ENCODE measurements at places on chromosomes 2 and 18.

DNA sequence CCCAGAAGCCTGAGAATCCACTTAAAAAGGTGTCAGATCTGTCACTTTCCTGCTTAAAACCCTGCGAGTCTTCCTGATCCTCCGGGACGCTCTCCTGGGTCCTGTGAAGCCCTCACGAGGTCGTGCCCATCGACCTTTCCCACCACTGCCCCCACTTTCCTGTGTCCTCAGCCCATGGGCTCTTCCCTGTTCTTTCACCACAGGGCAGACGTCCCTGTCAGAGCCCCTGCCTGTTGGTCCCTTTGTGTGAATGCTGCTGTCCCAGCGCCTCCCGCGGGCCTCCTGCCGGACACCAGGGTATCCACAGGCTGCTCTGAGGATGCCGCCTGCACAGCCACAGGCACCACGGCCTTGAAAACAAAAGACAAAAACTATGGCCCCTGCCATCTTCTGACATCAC, 125.6 kb downstream of the TMEM18 start:
- DNase-seq: no peak

DNA sequence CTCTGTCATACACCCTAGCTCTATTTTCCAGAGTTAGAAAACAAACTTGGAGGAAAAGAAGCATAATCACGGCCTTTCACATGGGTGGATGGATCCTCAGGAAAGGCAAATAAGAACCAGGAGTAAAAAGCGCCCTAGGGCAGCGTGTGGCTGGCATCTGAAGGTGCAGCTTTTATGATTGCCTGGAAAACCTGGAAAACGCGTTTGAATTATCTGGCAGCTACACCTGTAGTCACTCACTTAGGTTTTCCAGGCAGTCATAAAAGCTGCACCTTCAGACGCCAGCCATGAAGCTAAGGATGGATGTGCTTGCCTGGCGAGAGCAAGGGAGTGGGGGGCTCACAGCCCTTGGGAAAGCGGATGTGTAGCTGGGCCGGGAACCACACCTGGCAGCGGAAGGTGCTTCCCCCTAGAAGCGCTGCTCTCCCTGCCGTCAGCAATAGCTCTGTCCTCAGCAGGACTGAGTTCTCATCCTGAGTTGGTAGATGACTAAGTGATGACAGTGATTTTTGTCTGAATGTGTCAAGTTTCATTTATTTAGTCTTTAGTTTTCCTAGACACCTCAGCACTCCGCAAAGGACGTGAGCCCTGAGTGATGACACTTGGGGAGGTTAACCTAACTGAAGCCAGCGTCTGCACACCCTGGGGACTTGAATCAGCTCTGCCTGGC, 82.0 kb downstream of the DCDC2C start:
- DNase-seq: no peak

- no peak for DNase-seq
These were observed 29.9 kb downstream of the CREG2 start for GRCh38 chr2:101357376-101357775.

GRCh38 chr2:42875880-42876279, 83.5 kb upstream of the HAAO start:
- no peak for DNase-seq

DNA sequence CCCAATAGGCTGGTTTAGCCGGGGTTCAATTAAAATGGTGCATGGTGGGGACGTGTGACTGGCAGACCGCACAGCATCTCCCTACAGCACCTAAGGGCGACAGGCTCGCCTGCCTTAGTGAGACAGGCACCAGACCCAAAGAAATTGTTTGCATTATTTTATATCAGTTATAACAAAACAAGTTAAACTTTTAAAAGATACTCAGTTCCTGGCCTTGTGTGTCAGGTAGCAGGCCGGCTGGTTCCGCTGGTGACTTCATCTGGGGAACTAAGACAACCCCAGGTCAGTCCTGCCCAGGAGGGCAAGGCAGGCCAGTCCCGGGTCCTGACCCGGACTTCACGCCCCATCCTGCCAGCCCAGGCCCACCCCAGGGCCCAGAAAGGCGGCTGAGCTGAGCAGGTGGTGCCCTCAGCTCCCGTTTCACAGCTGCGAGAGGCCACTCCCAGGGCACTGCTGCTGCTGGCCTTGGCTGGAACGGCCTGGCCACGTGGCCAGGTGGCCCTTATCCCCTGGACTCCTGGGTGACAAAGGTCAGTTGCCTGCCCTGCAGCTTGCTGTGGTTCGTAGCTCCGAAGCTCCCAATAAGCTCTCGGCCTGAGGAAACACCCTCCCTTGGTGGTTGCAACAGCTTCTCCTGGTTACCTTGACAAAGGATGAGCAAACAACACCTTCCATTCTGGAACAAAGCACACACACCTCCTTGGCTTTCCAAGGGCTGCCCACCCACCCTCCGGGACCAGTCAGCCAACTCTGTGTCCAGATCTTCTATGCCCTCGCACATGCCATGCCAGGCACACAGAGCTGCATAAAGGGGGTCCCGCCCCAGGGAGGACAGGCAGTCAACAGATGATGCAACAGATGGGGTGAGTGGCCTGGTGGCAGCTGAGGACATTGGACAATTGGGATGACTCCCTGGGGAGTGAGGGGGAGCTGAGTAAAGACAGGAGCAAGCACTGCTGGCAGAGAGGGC, 11.3 kb upstream of the AGXT start:
- DNase-seq: no peak

GRCh38 chr2:28674062-28674712, 77.4 kb upstream of the PPP1CB start:
- DNase-seq: peak; percentile 50

GRCh38 chr2:159349674-159350299, 63.3 kb upstream of the WDSUB1 start:
- DNase-seq: no peak

- DNase-seq: no peak
These were observed 265.3 kb upstream of the PKDCC start for GRCh38 chr2:41782306-41783158.

- no peak for DNase-seq
These were observed 150.3 kb upstream of the ST6GAL2 start for GRCh38 chr2:107036293-107036692.

DNA sequence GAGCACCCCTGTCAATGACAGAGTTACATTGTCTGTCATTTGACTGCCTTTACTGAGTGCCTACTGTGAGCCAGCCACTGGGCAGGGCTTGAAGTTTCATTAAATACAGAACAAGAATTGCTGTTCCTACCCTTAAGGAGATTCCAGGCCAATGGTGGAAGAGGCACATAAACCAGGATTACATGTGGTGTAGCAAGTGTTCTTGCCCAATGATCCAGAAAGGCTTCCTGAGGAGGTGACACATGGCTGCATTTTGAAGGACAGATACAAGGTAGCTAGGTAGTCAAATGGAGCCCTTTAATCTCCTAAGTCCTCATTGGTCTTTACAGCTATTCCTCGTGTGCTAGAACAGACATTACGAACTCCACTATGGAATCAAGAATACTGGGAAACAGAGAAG, 312.7 kb downstream of the ETAA1 start:
- DNase-seq: no peak

DNA sequence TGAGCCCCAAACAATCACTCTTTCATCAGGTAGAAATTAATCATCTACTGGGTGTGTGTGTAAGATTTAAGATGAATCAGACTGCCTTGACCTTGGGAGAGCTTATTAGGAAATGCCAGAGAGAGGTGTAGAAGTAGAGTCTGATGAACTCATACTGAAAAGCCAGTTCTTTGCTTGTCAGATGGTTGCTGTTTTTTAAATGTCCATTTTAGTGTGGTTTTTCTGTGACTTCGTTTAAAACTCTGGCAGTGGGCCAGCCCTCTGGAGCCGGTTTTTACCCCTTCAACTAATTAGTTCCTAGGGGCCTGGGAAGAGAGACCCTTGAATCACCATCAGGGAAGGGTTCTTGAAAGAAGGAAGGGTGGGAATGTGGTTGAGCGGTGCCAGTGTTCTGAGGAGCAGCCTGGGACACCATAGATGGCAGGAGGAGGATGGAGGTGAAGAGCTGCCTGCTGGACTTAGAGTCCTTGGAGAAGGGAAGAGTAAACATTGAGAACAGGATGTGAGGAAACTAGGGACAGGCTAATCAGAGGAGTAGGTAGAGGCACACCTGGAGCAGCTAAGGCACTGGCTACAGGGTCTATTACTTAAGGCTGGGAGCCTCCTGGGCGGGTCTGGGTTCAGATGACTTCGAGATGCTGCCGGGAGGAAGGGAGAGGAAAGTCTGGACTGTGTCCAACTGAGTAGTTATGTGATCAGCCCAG, 66.1 kb downstream of the LRRFIP1 start:
- no peak for DNase-seq

GRCh38 chr2:137930146-137930545, 34.1 kb upstream of the HNMT start:
- no peak for DNase-seq

GRCh38 chr18:36711813-36712444, 116.9 kb downstream of the TPGS2 start:
- peak; percentile 62 for DNase-seq

- no peak for DNase-seq
These were observed 78.1 kb downstream of the MYCN start for GRCh38 chr2:16018277-16019059.

DNA sequence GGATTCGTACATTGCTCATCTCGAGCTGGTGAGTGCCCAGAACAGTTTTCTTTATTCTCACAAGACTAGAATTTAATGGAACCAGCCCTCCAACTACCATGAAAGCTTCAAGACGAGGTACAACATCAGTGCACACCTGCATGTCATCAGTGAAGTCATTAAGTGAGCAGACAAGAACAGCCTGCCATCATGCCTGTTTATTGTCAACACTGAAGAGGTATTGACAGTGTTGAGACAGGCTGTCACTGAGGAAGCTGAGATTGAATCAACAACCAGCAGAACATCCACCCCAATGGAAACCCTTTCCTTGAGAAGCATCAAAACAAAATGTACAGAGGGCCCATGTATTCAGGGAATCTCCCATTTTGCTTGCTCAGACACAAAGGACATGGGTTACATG, 148.0 kb upstream of the TCF4 start:
- DNase-seq: no peak

DNA sequence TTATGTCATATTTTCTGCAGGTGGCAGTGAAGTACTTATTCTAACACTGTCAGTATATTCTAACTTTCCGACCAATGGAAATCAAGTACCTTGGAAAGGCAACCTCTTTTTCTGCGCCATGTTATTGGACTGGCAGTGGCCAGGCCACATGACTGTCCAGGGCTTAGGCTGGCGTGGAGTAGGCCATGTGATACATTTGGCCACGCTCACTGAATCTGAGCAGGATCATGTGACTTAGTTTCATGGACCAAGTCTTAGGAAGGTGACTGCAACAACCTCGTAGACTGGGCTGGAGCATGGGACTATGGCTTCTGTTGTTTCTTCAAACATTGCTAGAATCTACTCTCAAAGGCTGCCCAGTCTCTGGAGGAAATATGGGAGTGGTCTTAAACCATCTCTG, 60.4 kb upstream of the HAAO start:
- no peak for DNase-seq

GRCh38 chr18:76398896-76399612, 96.0 kb downstream of the ZNF516 start:
- DNase-seq: peak; percentile 42

GRCh38 chr18:79517341-79517740, 121.6 kb downstream of the NFATC1 start:
- DNase-seq: no peak

DNA sequence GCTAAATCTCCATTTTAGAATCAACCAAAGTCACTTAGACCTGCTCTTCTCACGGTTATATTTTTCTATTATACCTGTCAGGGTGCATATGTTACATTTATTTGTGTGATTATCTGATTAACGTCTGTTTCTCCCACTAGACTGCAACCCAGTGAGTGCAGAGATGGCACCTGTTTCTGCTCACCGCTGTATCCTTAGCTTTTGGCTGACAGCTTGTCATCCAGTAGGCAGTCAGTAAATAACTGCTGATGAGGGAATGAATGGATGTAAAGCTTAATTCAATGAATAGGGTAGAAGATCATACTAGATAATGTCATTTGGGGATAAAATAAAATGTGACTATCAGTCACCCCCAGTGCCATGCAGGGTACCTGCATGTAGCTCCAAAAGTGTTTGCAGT, 6.9 kb upstream of the CHRNA1 start:
- no peak for DNase-seq

DNA sequence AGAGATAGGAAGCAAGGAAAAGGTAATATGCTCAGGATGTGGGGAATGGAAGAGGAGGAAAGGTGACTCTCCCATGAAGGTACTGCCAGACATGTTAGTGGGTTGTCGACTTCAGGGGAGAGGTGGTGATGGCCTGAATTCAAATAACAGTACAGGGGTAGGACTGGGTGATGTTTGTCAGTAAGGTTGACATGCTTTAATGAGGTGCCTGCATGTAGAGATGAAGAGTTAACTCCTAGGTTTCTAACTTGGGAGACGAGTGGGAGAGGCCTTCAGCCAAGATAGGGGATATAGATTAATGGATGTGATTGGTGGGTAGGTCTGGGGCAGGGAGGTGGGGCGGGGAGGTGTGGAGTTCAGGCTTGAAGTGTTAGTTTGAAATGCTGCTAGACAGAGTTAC, 2.6 kb downstream of the NAPG start:
- no peak for DNase-seq

DNA sequence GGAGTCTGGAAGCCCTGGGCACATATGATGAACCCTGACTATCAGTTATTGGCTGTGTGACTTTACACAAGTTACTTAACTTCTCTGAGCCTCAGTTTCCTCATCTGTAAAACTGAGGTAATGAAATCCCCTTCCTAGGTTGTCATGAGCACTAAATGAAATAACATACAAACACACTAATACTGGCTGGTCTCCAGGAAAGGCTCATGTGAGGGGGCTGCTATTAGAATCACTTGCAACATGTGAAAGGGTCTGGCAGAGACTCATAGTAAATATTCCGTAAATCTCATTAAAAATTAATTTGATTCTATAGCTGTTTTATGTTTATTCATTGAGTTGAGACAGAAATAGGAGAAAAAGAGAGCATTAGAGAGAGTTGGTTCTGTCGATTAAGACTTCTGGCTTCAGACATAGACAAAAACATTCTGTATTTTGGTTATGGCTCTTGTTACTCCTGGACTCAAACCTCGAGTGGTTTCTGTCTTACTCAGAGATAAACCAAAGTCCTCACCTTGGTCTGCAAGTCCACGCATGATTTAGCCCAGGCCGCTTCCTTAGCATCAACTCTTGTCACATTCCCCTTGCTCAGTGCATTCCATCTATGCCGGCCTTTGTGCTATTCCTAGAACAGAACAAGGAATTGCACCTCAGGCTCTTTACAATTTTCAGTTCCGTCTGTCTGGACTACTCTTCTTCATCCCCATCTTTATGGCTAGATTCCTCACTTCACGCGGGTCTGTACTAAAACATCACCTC, 139.1 kb downstream of the NXPH2 start:
- DNase-seq: no peak
